ENCODE measurements at places on chromosomes 11 and 22.
A peak's percentile ranks its signal among the peaks of the same experiment; 100 is the strongest.

- no peak for DNase-seq
Measured at GRCh38 chr11:69861901-69862300, 42.7 kb upstream of the FGF3 start.

DNA sequence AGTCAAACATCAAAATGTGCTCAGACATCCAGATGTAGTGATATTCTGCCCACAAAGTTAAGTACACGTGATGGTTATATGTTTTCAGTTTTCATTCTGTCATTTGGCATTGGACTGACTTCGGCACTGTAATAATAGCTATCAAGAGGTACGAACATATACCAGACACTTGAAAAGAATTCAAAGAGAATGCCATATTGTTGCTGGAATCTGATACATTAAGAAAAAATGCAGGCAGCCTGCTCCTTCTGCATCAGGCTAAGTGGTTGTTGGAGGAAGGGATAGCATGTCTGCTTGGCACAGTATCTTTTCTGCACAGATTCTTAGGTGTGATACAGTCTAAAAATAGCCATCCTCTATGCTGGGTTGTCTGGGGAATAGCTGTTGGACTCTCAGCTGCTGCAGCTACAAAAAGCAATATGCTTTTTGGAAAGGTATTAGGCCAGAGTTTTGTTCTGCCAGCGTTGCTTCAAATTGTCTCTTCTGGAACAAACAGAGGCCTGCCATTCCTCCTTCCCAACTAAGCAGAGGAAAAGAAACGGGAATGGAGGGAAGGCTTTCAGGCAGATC is 892.6 kb downstream of the TBC1D22A start:
- DNase-seq: no peak

- no peak for DNase-seq
Measured at GRCh38 chr22:44592126-44592823, 94.2 kb upstream of the RTL6 start.

- DNase-seq: no peak
Measured at GRCh38 chr11:128690665-128691101, 3.2 kb upstream of the FLI1 start.

- no peak for DNase-seq
Measured at GRCh38 chr11:8766043-8766987, 83.7 kb downstream of the RPL27A start.

- DNase-seq: no peak
Measured at GRCh38 chr22:48750826-48751440, 1076.7 kb downstream of the BRD1 start.

GRCh38 chr11:133950874-133951326 is 5.9 kb downstream of the IGSF9B start:
- no peak for DNase-seq

GRCh38 chr11:72244361-72245262 is 636 bp upstream of the PHOX2A start:
- no peak for DNase-seq

DNA sequence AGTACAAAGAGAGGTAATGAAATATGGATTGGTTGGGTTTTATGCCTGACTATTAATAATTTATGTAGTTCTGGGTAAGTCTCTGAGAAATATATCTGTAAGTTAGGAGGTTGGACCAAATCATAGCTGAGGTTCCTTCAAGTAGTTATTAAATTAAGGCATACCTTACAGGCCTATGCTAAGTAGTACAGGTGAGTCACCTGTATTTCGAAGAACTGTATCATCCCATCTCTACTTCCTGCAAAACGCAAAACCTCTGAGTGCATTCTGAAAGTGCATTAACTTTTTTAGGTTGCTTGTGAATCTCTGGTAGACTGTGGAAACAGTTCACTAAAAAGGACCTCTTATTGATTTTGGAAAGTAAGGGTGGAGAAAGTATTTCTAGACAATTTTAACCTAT is 37.1 kb downstream of the APOL5 start:
- DNase-seq: no peak

DNA sequence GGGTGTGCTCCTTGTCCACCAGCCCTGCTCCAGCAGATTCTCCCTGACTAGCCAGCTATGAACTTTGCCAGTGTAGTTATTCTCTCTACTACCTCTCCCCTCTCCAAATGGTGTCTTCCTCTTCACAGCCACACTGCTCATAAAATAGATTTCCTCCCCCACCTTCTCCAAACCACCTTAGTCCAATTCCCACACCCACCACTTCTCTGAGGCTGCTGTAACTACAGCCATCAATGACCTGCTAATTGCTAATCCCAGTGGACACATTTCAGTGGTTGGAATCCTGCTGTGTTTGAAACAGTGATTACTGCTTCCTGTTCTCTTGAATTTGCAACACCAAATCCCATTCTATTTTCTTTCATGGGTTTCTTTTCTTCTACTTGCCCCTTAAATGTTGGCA is 23.4 kb downstream of the SYT9 start:
- no peak for DNase-seq

GRCh38 chr11:102452461-102453301 is at the start of gene TMEM123:
Gene TMEM123 (minus strand): TSS chr11:102452765. CDS start chr11:102452623, 142 bp downstream.
- peak; percentile 84 for DNase-seq

- no peak for DNase-seq
Measured at GRCh38 chr11:111699579-111700156, 66.5 kb downstream of the PPP2R1B start.

DNA sequence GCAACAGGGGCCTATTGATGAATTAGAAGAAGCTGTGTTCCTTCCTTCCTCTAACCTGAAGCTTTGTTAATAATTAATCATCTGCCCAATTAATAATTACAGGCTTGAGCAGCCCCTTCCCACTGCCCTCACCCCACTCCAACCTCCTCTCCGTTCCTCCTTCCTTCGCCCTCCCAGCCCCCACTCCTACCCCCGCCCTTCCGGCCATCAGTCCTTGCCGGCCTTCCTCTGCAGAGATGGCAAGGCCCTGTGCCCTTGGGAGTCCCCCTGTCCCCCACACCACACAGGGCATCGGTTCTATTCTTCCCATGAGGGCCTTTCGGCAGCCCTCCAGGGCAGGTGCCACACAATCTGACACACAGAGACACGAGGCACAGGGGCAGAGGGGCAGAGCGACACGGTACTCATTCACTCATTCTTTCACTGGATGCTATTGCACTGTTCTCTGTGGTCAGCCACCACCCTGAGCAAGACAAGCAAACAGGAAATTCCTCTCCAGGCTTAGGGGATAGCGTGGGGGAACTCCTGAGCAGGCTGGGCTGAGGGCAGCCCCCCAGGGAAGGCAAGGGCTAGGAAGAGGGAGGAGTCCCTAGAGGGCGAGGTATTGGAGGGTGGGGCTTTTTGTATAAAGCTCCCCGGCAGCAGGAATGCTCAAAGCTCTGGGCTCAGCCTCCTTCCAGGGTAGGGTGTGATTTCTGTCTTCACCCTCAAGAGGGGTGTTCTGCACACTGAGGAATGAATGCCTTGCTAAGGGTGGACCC is 14.7 kb downstream of the MGAT3 start:
- DNase-seq: no peak

DNA sequence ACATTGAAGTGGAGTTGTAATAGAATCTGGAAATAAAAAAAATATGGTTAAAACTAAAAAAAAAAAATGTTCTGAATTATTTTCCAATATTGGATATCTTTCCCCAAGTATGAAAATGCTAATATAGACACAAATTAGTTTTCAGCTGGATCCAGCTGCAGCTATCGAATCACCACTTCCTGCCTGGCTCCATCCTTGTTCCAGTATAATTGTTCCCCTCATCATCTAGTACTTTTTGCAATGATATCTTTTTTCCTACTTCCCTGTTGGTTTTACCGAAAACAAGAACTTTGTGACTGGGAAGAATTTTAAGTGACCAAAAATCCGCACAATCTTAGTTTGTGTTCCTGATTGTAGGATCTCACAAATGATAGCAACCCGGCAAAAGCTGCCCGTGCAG is 9.4 kb downstream of the OR4D9 start:
- DNase-seq: no peak

GRCh38 chr11:77188633-77189491 is 60.8 kb downstream of the MYO7A start:
- DNase-seq: no peak

DNA sequence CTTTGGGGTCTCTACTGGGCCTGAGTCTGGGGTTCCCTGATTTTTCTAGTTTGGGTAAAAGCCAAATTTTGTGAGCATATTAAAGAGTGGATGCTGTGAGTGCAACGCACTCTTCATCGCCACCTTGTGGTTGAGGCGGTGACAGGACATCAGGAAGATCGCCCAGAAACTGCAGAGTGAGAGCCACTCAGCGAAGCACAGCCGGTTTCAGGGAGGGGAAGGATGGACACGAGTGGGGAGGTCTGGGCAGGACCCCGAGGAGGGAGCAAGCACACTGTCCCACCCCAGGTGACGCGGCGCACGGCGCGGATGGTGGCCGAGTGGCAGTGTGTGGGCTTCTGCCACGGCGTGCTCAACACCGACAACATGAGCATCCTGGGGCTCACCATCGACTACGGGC is 9.1 kb downstream of the SELENOO start:
- DNase-seq: peak; percentile 64

DNA sequence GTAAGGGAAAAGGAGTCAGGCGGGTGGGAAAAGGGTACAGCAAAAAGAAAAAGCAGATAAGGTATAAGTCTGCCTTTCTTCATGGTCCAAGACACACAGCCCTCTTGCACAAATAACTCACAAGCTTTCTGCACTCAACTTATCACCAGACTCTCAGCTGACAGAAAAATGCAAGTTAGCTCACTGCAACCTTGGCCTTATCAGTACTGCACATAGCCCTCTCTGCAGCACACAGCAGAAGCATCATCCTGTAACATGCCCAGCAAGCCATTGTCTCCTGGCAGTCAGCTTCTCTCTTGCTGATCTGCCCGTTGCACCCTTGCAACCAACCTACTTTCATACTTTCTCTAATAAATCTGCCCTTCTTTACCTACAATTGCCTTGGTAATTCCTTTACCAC is 5.8 kb downstream of the ZBTB44 start:
- DNase-seq: no peak

- DNase-seq: no peak
Measured at GRCh38 chr11:61327669-61328071, 5.2 kb downstream of the DDB1 start.

GRCh38 chr11:34501500-34501899 is 12.1 kb downstream of the ELF5 start:
- DNase-seq: no peak

- no peak for DNase-seq
Measured at GRCh38 chr22:37525073-37525745, 6.0 kb upstream of the CARD10 start.

- DNase-seq: no peak
Measured at GRCh38 chr11:3723014-3723708, 52.0 kb upstream of the CHRNA10 start.

DNA sequence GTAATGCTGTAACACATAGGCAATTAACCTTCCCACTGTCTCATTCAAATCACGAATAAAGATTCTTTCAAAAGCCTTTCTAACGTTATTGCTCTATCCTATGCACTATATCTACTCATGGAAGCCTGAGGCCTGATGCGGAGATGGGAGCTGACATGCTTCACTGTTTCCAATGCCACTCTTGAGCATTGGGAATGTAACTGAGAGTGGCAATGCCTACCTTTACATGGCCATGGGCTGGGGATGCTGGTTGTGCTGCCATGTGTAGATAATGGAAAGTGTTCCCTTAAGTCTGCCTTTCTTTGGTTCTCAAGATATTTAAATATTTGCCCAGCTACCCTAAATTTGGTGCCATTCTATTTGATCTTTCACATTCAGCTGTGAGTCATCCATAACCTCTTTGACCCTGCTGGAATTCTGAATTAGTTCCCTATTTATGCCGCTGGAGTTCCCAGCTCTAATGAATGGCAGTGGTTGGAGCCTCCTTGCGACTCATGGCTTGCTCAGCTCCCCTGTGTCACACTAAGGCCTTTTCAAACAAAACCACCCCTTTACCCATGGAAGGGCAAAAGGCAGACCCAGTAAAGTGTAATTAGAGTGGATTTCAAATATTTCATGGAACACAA is 21.4 kb upstream of the DKK3 start:
- DNase-seq: no peak

DNA sequence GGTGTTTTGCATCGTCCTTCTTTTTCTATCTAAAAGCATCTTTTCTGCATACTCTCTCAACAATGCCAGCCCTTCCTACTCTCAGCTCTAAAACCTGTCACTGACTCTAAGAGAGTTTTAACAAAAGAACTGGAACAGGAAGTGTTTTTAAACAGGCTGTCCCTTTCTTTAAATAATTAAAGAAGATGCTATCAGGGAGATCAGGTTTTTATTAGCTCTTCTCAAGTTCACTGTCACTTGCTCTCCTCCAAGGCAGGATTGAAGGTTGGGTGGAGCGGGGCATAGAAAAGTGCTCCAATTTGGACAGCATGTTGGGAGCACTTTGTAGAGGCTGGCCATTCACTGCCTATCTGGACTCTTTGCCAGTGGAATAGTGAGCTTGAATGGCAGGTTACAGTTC is 56.4 kb upstream of the BARX2 start:
- no peak for DNase-seq

- DNase-seq: peak; percentile 38
Measured at GRCh38 chr22:40533712-40534378, 102.7 kb downstream of the MRTFA start.

- no peak for DNase-seq
Measured at GRCh38 chr22:35124691-35125219, 58.8 kb downstream of the ISX start.

GRCh38 chr11:43922744-43923405 is 19.6 kb upstream of the C11orf96 start:
- DNase-seq: no peak

- no peak for DNase-seq
Measured at GRCh38 chr11:27720277-27720830, 20.1 kb upstream of the BDNF start.

DNA sequence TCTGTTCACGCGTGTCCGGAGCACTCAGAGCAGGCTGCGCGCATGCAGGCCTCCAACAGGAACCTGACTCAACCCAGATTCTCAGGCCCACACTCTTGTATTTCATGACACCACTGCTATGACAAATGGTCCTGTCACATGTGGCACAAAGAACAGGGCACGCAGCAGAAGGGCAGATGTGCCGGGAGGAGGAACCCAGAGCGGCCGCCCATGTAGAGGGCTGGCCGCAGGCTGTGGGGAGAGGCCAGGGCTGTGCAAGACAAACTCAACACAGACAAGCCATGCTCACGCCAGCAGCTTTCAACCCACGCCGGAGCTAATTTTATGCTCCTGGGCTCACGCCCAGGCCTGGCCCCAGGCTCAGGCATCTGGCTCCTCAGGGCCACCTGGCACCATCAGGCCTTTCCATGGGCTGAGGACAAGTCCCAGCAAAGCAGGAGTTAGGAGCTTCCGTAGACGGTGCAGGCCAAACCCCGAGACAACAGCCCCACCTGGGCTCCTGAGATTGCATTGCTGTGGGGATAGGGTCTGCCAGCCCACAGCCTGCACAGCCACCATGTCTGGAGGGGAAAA is 40.0 kb downstream of the DUSP8 start:
- DNase-seq: no peak

- DNase-seq: no peak
Measured at GRCh38 chr11:95229199-95229992, 1.6 kb downstream of the SESN3 start.
